Spinal cord (tissue), 10 donors: ENCODE measurements at places on chromosomes 11 and 22.

DNA sequence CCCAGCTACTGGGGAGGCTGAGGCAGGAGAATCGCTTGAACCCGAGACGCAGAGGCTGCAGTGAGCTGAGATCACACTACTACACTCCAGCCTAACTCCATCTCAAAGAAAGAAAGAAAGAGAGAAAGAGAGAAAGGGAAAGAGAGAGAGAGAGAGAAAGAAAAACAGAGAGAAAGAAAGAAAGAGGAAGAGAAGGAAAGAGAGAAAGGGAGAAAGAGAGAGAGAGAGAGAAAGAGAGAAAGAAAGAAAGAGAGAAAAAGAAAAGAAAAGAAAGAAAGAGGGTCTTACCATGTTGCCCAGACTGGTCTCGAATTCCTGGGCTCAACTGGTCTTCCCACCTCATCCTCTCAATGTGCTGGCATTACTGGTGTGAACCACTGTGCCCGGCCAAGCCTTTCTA, 22.3 kb downstream of the FBLN1 start:
- H3K4me1 ChIP-seq, result no peaks in the 10 kb centered on the region
- peaks cover 49% of the 10 kb centered on the region for H3K36me3 ChIP-seq
- no peak overlapping the region for H3K4me3 ChIP-seq
- H3K27me3 ChIP-seq, result no peaks in the 10 kb centered on the region
- H3K27ac ChIP-seq, result no peak overlapping the region
- no peak for DNase-seq

DNA sequence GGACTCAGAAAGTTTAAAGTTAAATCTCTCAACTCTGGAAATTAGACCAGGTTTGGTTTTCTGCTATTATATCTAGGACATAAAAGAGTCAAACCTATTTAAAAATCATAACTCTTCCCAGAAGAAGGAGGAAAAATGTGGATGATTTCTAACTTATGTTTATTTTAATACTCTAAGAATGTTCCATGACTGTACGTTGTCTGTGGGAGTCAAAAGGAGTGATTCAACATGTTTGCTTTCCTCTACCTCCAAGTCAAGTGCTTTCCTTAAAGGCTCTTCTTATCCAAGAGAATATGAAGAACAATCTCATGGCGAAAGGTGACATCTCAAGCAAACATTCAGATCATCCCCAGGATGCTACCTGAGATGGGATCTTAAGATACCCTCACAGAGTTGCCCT, 21.6 kb downstream of the OR51E1 start:
- DNase-seq, result no peak
- no peak overlapping the region for H3K27ac ChIP-seq
- H3K4me1 ChIP-seq, result no peaks in the 10 kb centered on the region
- H3K27me3 ChIP-seq, result no peaks in the 10 kb centered on the region

- H3K36me3 ChIP-seq, result peaks cover 14% of the 10 kb centered on the region
- H3K4me1 ChIP-seq, result peaks cover 5% of the 10 kb centered on the region
- H3K27me3 ChIP-seq, result no peaks in the 10 kb centered on the region
- peak overlapping the region; percentile 6 for H3K27ac ChIP-seq
Observed at GRCh38 chr11:65026810-65027209, 429 bp upstream of the SNX15 start.

GRCh38 chr11:100956351-100956750, 173.3 kb downstream of the PGR start:
- no peak overlapping the region for H3K27ac ChIP-seq

- no peaks in the 10 kb centered on the region for H3K27me3 ChIP-seq
- DNase-seq, result peak; percentile 18
- H3K36me3 ChIP-seq, result no peaks in the 10 kb centered on the region
- H3K4me1 ChIP-seq, result no peaks in the 10 kb centered on the region
- H3K27ac ChIP-seq, result no peak overlapping the region
Observed at GRCh38 chr11:36312611-36313472, 16.8 kb downstream of the PRR5L start.

GRCh38 chr22:19972652-19973550, 31.3 kb upstream of the TXNRD2 start:
- peaks cover 100% of the 10 kb centered on the region for H3K36me3 ChIP-seq
- no peak for DNase-seq
- no peaks in the 10 kb centered on the region for H3K27me3 ChIP-seq

GRCh38 chr11:88327061-88327460, 10.5 kb downstream of the CTSC start:
- DNase-seq, result no peak
- H3K4me3 ChIP-seq, result no peak overlapping the region
- no peaks in the 10 kb centered on the region for H3K4me1 ChIP-seq
- H3K27me3 ChIP-seq, result no peaks in the 10 kb centered on the region
- no peaks in the 10 kb centered on the region for H3K36me3 ChIP-seq

DNA sequence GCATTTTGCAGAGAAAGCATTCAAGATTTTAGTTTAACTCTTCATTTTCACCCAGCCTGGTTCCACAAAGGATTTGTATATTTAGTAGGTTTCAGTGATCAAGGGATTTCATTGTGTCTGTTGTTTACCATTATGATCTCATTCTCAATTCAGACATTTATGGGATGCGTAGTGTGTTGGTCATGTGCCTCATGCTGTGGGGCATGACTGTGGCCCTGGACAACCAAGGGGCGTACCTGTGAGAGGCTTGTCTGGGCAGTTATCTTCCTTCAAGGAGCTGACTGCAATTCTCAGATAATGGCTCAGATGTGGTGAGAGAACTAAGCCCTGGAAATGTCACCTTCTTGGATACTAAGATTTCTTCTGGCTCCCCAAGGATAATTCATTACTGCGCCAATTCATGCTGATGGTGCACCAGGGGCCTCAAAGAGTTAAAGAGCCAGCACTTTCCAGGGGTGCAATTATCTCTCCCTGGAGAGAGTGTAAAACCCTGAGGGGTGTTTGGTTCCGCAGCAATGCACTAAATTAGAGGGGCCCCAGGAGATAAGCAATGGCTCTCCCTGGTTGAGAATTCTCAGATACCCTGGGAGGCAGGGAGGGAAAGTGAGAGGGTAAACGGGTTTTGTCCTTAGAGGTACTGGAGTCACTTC, 32.2 kb downstream of the SLC6A5 start:
- no peaks in the 10 kb centered on the region for H3K27me3 ChIP-seq
- H3K4me1 ChIP-seq, result no peaks in the 10 kb centered on the region
- H3K36me3 ChIP-seq, result no peaks in the 10 kb centered on the region
